ENCODE measurements at places on chromosomes 1 and 21.

- DNase-seq = no peak
These were observed 26.3 kb downstream of the PER3 start for GRCh38 chr1:7810395-7810794.

DNA sequence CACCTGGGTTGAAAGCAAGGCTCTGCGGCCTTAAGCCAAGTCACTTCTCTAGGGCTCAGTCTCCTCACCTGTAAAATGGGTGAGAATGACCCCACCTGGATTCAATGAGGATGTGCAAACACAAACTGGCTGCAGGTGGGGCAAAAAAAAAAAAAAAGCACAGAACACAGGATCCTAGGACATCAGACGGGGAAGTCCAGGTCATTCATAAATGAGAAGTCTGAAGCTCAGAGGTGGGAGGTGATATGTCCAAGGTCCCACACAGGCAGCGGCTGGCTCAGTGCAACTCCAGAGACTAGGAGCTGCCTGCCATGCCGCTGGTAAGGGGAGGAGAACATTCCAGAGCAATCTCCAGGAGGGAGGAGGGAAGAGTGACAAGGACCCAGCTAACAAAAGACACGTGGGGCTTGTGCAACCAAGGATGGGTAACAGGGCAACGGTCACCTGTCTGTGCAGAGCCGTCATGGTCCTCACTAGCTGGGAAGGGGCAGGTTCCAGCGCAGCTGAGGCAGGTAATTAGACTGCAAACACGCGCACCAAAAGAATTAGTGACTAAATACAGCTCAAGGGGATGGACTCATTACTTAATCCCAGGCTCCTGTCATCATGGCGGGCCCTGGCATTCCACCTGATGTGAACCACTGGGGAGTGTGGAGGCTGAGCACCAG is 19.5 kb downstream of the IFFO2 start:
- no peak for DNase-seq

DNA sequence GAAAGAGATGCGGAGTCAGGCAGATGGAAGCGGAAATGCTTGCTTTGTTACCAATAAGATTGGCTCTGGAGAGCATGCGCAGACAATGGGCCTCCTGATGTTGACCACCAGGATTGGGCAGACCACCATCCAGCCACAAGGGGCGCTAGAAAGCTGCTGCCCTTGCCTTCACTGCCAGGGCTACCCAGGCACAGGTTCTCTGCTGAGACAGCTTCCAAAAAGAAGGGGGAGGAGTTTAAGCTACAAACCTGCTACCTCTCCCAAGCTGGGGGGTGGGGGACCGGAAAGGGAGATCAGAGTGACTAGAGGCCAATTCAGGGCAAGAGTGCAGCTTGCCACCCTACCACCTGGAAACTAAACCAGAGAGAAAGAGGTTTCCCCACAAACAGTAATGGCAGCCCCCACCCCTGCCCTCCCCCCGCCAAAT is 369.7 kb downstream of the RRAGC start:
- peak; percentile 5 for DNase-seq

DNA sequence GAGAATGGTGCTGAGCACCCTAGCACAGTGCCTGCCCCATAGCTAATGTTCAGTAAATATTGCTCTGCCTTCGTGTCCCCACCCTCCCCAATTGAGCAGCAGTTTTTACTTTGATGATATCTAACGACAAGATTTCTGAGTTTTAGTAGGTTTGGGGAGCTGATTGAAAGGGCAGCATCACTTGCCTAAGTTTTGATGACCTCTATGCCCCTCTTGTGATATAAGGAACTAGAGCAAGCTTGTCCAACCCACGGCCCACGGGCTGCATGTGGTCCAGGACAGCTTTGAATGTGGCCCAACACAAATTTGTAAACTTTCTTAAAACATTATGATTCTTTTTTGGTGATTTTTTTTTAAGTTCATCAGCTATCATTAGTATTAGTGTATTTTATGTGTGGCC is 1.6 kb downstream of the CNIH4 start:
- DNase-seq = no peak
